ENCODE measurements at places on chromosomes 2 and 18.

DNA sequence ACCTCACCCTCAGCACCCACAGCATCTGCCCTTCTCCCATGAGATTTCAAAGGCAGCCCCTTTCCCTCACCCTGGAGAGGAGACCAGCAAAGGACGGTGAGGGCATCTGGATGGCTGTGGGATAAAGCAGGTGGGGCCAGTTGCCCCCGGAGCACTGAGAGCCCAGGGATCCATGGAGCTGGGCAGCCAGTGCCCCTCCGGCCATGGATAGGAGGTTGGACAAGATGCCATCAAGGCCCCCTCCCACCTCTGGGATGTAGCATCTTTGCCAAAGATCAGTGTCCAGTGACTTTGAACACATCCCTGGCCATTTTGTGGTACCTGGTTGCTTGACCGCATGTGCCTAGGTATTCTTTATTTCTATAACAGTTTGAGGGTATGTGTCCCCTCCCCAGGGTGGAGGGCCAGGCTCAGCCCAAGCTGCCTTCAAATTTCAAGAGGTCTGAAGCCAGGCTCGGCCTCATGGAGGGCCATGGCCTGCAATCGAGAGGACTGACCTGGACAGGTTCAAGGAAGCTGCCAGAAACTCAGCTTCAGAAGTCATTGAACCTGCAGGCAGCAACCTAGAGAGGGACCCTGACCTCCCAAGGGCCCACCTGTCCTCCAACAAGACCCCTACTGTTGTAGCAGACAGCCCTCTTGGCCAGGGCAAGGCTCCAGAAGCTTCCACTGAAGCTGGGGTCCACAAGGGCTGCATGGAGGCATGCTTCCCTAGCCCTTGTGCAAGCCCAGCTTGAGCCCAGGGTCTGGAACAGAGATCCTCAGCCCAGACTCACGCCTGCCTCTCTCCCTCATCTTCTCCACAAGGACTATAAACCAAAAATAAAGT lies 55.5 kb upstream of the BIN1 start:
- no peak for DNase-seq

GRCh38 chr2:26658691-26659346 lies 17.7 kb upstream of the CIB4 start:
- DNase-seq, result no peak

DNA sequence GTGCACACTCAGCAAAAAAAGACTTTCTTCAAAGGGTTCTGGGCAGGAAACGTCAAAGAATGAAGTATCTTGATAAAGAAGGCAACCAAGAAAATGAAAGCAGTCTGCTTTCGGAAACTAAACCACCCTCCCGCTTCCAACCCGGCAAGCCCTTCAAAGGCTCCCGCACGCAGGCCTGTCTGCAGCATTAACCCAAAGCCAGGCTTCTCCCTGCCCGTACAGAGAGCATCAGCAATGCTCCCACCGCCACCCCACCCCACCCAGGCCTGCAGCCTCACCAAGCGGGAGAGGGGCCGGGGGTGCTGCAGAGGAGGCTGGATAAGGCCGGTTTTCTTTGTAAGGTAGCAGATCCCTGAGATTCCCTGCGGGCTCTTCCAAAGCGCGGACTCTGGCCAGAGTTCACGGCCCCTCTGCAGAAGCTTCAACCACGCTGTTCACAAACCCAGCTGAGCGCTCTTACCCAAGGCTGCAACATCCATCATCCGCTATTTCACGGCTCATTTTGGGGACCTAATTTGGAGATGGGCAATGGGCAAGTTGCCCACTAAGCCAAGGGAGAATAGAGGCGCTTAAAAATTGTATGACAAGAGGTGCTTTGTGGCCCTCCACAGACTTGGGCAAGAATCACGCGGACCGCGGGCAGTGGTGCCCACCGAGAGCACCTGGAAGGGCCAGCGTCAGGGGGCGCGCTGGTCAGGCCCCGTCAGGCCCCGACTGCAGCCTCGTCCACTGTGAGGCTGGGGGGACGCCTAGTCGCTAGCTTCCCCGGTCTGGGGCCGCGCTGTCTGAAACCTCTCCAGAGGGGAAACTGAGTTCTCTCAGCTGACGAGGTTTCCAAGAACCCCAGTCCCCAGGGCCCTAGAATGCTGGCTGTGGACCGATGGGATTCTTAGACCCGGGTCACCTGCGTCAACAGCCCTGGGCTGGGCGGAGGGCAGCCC lies 225.4 kb upstream of the ID2 start:
- peak; percentile 83 for DNase-seq

DNA sequence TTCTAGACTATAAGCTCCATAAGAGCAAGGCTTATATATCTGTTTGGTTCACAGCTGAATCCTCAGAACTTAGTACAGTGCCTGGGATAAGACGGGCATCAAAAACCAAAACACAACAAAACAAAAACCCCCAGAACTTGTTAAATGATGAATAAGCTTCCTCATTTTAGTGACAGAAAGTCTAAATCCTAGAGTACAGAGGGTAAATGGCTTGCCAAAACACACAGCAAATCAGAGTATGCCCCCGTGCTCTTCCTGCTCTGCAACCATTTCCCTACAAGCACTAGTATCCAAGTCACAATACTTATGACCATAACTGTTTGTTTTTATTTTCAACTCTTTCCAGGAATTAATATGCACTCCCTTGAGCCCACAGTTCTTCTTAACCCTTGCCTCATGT lies 10.1 kb downstream of the ZNF521 start:
- DNase-seq, result peak; percentile 29

GRCh38 chr18:71011389-71011788 lies 722.5 kb downstream of the SOCS6 start:
- no peak for DNase-seq

- peak; percentile 64 for DNase-seq
These were observed 17.6 kb downstream of the EMX1 start for GRCh38 chr2:72934683-72935610.

GRCh38 chr2:106140913-106141312 lies 53.2 kb downstream of the UXS1 start:
- no peak for DNase-seq

DNA sequence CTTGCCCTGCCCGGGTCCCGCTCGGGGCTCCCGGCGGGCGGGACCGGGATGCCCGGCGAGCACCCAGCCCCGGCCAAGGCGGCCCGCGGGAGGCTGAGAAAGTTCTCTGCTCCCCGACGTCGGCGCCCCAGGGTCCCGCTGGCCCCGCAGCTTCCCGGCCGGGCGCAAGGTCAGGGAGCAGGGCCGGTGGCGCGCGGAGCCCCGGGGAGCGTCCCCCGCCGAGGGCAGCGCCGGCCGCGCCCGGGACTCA lies 331 bp downstream of the SERPINE2 start:
- DNase-seq, result no peak
